Dorsolateral prefrontal cortex (tissue), 122 donors: ENCODE measurements at places on chromosomes 4 and X. TPM values are rescaled to one million over a fixed set of nuclear protein-coding genes. Genes with fewer than 3 reads are reported as not detected.

The ZNF275 gene
- 17.6 TPM for total RNA-seq

The NFKB1 gene
- 32.7 TPM for total RNA-seq

The DIAPH2 gene
- 15.2 TPM for total RNA-seq

The OTUD6A gene
- total RNA-seq: not detected

The STK32B gene
- total RNA-seq: 2.7 TPM

The PITX2 gene
- total RNA-seq: not detected

The POLN gene
- 24.1 TPM for total RNA-seq
